T47D (cell line): ENCODE measurements at places on chromosomes 4 and X.
A peak's percentile ranks its signal among the peaks of the same experiment; 100 is the strongest.

GRCh38 chr4:160836431-160836830 is 1327.4 kb downstream of the FSTL5 start:
- peak; percentile 47 for DNase-seq

GRCh38 chrX:99603091-99603814 is 806.8 kb downstream of the PCDH19 start:
- no peak for DNase-seq

DNA sequence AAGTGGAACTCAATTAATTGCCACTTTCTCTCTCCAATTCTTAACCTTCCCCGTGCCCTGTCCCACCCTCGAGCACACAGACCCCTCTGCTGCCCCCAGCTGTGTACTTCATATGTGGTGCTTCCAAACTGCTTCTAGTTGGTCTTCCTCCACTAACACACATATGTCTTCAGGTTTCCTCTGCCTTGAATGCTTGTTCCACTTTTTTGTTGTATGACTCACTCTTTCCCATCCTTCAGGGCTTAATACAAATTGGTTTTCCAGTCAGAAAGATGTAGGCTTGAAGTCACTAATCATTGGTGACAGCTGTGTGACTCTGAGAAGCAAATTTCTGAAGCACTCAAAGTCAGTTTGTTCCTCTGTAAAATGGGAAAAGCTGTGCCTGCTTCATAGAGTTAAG is 30.6 kb downstream of the TRIM2 start:
- DNase-seq = no peak

DNA sequence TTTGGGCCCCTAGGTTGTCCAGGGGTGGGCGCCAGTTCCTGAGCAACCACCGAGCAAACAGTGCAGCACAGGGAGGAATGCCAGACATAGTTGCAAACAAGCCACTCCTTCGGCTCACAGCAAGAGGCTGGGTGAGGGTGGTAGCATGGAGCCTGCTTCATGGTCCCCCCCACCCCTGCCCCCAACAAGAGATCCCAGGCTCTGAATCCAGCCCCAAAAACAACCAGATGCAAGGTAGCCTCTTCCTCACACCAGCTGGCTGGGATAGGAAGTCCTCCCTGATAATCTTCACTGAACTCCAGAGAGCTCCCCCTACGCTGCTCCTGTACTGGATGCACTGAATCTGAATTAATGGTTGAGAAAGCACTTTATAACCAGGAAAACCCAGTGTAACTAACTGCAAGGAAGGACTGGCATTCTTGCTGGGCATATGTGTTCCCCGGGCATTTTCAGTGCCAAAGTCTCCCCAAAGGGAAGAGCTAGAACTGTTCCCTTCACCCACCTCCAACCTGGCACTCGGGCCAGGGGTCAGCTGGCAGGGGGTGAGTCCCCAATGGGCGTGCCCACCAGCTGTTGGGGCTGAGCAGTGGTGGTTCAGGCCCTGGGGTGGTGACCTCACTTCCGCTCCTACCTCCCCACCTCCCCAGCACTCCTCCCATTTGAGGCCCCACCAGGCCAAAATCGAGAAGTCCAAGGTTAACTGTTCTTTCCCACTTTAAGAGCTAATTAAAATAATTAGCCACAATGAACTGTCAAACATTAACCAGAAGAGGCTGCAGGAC is 1.5 kb downstream of the ELF4 start:
- DNase-seq = no peak

- DNase-seq = no peak
These were observed 731.1 kb upstream of the DIAPH2 start for GRCh38 chrX:95953564-95953963.

GRCh38 chr4:95181243-95181995 is 367.4 kb downstream of the UNC5C start:
- no peak for DNase-seq

DNA sequence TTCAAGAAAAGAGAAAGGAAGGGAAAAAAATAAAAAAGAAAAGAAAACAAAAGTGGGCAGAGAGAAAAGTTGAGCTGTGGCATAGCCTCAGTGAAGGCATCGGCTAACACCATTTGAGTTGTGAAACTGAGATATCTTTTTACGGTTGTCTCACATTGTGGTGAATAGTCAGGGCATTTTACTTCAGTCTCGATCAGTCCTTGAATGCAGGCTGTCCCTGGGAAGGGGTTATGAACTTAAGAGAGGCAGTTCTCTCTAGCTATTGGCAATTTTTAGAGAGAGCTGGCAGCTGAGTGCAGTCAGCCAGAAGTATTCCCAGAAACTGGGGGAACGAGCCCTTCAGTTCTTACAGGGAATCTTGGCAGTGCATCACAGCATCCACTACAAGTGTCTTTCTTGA is 93.5 kb upstream of the SLC6A14 start:
- DNase-seq = no peak

- no peak for DNase-seq
These were observed 346.4 kb upstream of the SLC7A11 start for GRCh38 chr4:138588501-138588900.

- DNase-seq = peak; percentile 53
These were observed 370.0 kb downstream of the GPAT3 start for GRCh38 chr4:83905952-83906351.

DNA sequence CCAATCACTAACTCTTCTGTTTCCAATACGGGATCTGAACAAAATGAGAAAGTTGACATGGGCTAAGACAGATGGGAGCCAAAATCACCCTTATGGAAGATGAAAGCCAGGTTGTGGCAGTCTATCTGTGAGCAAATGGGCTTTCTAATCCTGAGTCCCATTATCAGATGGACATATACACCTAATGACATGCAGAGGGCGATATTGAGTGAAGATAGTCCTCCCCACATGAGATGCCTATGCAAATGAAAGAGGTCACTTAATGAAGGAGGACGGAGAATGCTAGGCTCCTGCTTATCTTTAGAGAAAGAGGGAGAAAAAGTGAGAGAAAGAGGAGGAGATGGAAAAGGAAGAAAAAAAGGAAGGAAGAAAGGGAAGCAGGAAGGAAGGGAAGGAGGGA is 547.5 kb downstream of the NLGN4X start:
- DNase-seq = peak; percentile 4

DNA sequence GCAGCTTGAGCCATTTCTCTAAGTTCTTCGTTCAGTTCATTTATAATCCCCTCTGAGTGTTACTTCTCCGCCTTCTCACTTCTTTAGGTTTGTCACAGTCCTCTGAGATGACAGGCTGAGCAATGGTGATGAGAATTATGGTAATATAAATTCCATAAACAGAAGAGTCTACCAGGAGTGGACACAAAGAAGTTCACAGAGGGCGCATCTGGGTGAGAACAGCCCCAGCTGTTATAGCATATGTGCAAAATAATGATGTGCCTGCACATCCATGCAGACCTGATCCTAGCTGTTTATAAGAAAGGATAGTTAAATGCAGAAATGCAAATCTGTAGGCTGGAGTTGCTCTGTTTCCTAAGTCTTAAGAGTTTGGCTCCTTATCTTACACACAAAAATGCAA is 377.5 kb downstream of the KCNIP4 start:
- DNase-seq = no peak

DNA sequence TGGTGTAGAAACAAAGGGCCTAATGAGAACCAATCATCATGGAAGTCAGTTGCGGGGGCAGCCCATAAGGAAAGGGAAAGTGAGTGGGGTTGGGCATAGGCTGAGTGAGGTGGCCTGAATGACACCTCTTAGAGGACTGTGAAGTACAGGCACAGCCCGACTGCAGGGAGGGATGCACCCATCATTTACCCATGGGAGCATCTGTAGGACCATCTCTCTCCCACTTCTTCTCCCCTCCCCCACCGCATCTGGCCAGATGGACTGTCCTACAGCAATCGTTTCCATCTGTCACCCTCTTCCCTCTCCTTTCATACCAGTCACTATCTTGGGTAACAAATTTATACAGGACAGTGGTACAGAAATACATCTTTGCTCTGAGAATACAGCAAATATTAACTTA is 4.2 kb downstream of the STBD1 start:
- no peak for DNase-seq

DNA sequence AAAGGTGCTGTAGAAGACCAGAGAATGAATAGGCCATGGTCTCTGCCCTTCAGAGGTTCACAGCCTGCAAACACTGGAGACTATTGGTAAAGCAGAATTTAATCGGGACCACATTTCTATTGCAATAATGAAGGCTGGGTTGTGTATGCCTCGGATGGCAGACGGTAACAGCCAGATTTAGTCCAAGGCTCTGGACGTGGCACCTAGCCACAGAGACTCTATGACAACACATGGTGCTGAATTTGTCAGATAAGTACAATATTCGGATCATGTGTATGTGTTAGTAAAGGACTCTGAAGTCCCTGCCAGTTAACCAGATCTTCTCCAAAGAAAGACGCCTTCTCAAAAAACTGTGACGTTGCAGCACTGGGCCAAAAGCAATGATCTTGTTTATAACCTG is 129.0 kb downstream of the DCTD start:
- DNase-seq = no peak

DNA sequence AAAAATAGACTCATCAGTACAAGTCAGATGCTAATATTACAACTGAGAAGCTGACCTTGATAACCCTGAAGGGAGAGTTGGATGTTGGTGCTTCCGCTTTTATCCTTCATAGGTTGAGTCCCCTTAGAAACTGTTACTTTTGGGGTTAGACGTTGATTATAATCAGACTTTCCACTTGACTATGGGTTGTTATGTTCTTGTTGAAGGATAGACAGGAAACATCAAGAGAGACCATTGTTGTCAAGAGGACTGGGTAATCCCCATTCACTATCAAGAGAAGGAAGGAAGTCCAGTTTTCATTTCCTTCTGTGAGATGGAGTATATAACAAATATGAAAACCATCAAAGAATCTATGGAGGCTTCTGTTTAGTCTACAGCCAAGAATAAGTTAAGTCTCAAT is 229.9 kb upstream of the AFF2 start:
- no peak for DNase-seq

GRCh38 chrX:40132751-40133150 is 35.0 kb upstream of the BCOR start:
- no peak for DNase-seq

DNA sequence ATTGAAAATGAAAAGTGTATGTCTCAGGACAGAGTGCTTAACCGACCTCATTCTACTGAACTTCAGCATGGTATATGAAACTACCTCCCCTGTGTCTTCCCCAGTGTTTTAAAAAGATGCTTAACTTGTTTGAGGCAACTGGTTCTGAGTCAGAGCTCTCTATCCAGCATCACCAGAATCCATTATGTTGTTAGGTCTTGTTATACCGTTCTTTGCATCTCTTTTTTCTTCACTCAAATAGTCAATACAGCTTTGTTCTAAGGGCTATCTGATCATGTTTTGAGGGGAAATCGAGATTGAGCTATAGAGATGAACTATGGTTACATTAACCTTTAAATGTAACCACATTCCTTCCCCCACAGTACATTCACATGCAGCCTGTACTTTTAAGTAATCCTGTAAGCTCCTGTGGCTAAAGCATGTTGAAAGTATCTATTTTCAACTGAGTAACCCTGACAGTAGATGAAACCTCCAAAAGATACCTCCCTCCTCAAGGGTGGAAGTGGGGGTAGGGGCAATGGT is 514.4 kb downstream of the RPA4 start:
- no peak for DNase-seq

- DNase-seq = no peak
These were observed 531 bp downstream of the CAMK2D start for GRCh38 chr4:113760795-113761619.

GRCh38 chr4:128358231-128358912 is 70.8 kb upstream of the PGRMC2 start:
- no peak for DNase-seq

GRCh38 chr4:7460566-7460965 is 25.8 kb upstream of the PSAPL1 start:
- DNase-seq = no peak

DNA sequence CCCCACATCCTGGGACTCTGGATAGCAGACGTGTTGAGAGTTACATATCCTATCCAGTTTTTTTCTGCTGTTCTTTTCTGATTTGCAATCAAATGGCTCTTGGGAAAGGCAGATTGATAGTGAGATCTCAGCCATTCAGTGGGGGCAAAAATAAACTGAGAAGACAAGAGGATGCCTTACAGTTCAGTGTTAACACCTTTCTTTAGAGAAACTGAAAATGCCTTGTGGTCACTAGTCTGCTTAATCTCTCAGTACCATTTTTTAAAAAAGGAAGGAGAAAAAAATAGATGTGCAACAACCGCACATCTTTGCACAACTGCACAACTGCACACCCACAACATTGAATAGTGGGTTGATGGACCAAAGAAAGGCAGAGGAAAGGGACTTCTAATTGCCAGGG is 109.3 kb downstream of the ARHGEF9 start:
- DNase-seq = no peak

- no peak for DNase-seq
These were observed 69.8 kb downstream of the ANXA3 start for GRCh38 chr4:78621395-78621794.

- no peak for DNase-seq
These were observed 292.5 kb downstream of the USP46 start for GRCh38 chr4:52366621-52367020.

GRCh38 chr4:151653548-151653918 is 107.3 kb downstream of the GATB start:
- no peak for DNase-seq

GRCh38 chr4:25427871-25428270 is 50.8 kb downstream of the ANAPC4 start:
- no peak for DNase-seq
